MV-4-11 (cell line): ENCODE measurements at places on chromosomes 6 and 20.
A peak's percentile ranks its signal among the peaks of the same experiment; 100 is the strongest.

- DNase-seq: no peak
Measured at GRCh38 chr6:109028439-109028838, 66.2 kb downstream of the SESN1 start.

GRCh38 chr6:37209461-37210205, 39.7 kb downstream of the PIM1 start:
- DNase-seq: no peak

DNA sequence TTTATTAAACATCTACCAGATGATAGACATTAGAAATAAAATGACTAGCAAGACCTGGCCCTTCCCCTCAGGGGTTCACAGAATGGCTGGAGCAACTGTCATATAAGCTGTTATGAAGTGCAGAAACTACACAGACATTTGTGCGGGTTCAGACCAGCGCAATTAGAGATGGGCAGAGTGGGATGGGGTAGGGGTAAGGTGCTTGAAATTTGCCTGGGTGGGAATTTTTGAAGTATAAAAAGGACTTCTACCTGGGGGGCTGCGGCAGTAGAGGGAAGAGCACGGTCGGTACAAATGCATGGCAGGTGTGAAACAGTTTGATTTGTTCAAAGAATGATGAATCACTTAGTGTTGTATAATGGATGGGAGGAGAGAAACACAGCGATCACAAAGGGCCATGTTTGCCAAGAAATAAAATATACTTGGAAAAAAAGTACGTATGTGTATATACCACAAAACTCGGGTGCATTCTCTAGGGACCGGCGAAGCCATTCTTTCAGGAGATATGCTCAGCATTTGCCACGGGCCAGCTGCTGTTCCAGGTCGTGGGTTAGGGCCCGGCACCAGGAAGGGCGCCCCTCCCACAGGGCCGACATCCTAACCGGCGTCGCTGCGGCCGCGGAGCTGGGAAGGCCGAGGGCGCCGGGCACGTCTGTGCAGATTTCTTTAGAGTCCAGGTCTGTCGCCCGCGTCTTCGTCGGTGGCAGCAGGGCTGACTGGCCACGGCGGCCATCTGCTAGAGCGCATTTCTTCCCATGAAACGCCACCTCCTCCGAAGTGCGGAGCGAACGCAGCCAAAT, 809 bp upstream of the NOL7 start:
- DNase-seq: peak; percentile 27

DNA sequence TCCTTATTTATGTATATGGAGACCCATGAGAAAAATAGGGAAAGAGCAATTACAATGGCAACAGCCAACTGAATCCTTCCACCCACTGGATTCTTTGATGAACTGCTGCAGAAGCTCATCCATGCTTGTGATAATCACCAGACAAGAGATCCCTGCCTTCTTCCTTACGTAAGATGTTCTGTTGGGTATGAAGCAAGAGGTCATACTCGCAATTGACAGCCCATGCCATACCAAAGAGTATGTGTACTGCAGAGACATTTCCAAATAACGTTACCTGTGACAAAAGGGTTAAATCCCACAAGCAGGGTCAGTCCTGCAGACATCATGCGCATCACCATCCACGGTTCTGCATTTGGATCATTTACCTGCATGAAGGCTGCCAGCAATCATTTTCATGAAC, 27.8 kb downstream of the ELOVL5 start:
- peak; percentile 44 for DNase-seq

DNA sequence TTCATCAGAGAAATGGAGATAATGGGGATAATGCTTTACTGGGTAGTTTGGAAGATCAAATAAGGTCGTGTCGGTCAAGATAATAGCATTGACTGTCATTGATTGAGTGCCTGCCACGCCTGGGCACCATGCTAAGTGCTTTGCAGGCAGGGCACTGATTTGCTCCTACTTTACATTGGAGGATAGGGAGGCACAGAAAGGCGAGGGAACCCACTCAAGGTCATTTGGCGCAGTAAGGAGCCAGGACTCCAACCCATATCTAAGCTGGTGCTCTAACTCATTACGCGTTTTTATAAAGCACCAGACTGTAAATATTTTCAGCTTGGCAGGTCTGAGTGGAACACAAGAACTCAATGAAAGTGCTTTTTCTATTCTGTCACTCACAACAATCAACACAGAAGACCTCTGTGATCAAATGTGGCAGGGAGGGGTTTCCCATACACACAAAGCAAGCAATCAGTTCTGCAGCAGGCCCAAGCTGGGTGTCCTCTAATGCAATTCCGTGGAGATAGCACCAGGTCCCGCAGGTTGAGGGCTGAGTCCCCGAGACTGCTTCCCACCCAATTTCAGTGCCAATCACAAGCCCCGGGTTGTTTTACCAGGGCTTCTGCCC, 373.6 kb downstream of the CDH26 start:
- no peak for DNase-seq

GRCh38 chr20:58695895-58696375, 3.3 kb downstream of the NPEPL1 start:
- no peak for DNase-seq

- DNase-seq: no peak
Measured at GRCh38 chr20:21701171-21701876, 4.1 kb upstream of the PAX1 start.

DNA sequence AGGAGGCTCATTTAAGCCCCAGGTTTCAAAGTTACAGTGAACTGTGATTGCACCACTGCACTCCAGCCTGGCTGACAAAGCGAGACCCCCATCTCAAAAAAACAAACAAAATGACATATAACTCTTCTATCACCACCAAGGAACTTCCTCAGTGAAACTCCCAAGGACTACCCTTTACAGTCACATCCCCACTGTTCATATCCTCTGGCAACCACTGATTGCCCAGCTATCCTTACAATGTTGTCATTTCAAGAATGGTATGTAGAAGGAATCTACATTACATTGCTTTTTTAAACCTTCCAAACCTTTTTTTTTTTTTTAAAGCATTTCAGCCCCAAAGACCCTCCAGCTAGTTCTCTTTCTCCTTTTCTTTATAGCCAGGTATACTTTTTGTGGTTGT, 123.1 kb upstream of the CARMIL1 start:
- peak; percentile 70 for DNase-seq

GRCh38 chr6:44682987-44683779, 295.7 kb downstream of the CDC5L start:
- no peak for DNase-seq

DNA sequence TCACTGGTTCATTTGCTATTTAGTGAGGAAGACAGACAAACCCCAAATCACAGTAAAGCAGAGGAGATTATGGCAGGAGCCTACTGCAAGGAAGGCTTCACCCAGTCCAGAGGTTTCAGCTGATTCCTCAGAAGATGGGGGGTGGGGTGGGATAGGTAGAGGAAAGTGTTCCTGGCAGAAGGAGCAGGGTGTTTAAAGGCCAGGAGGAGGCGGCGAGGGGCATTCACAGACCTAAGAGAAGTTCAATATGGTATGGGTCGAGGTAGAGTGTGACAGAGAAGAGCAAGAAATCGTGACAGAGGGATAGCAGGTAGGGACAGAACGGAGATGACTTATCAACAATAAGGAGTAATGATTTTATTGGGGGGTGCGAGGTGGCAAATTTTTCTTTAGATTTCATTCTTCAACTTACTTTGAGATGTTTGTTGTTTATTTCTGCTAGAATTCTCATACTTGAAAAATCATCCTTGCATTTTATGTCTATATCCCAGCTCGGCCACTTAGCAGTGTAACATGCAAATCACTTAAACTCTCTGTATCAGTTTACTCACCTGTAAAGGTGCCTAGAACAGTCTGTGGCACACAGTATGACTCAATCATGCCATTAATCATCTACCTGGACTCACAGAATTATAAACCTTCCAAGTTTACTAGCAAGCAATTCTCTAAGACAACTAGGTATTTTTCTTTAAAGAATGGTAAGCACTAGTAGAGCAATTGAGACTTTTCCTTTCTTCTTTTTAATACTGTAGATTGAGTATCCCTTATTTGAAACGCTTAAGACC, 176.7 kb downstream of the REV3L start:
- DNase-seq: no peak

DNA sequence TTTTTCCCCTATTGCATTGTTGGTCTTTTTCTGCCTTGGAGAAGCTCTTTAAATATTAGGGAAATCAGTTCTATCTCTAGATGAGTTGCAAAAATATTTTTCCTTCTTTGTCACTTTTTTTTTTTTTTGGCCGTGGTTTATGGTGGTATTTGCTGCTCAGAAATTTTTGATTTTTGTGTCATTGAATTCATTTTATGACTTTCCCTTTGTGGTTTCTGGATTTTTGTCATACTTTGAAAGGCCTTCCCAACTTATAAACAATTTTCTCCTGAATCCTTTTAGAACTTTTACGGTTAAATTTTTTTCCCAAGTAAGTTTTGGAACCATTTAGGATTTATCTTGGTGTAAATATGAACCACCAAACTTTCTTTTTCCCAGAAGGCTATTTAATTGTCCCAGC, 145.6 kb downstream of the GJA10 start:
- no peak for DNase-seq

DNA sequence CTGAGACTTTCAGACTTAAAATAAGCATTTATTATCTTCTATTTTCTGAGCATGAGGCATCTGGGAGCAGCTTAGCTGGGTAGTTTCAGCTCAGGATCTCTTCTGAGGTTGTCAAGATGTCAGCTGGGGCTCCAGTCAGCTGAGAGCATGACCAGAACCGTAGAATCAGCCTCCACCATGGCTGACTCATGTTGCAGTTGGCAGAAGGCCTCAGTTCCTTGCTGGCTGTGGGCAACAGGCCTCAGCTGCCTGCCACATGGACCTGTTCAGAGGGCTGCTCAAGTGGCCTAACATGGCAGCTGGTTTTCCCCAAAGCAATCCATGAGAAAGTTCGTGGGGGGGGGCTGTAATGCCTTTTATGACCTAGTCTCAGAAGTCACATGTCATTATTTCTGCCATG, 142.3 kb downstream of the LY86 start:
- peak; percentile 54 for DNase-seq

- no peak for DNase-seq
Measured at GRCh38 chr6:138011413-138011812, 95.8 kb downstream of the PERP start.

GRCh38 chr6:91167846-91168245, 581.0 kb upstream of the MAP3K7 start:
- no peak for DNase-seq

DNA sequence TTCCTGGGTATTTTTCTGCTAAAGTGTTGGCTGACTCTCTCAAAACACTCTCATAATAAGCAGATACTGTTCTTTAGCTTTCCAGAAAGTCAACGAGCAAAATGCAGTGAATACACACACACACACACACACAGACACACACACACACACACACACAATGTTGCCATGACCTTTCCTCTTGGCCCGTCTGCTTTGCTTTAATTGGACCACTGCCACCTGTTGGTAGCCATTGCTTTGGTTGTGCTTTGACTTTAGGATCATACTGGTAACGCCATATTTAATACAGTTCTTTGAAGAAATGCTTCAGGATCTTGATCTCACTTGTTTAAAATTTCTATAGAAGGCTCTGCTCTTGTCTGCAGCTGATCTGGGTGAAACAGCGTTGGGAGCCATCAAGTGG, 4.4 kb downstream of the FIG4 start:
- no peak for DNase-seq

DNA sequence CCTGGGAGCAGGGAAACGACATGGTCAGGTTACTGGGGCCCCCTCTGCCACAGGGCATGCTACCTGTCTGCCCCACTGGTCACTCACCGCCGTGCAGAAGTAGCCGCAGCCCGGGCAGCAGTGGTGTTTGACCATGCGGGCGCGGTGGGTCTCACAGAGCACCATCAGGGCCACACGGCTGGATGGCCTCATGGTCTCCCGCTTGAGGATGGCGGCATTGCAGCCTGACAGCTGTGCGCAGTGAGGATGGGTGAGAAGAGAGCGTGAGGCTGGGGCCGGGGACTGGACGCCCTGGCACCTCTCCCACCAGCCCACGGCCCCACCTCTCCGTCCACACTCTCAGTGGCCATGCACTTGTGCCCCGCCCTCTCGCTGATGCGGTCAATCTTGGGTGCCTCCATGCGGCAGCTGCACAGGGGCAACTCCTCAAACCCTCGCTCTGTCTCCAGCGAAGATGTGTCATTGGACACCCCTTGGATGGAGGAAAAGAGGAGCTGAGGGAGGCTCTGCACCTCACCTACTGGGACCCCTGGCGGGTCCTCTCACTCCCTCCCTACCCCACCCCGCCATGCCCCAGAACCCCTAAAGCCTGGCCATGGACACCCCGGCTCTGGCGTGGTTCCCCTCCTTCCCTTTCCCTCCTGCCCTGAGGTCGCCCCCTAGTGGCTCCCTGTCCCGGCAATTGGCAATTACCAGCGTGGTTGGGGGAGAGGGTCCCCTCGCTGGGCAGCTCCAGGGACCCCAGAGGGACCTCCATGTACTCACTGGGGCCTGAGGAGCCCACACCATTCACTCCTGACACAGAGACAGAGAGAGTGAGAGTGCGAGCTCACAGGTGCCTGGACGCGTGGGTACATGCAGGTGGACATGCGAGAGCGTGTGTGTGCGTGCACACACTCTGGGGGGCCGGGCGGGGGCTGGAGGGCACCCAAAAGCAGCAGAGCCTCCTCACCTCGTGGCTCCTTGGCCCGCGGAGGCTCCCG, 8.9 kb downstream of the EHMT2 start:
- DNase-seq: no peak

GRCh38 chr6:13924949-13925881, at the start of gene RNF182:
Gene RNF182, plus strand, starts transcription at chr6:13924952. Its CDS starts 52,168 bp downstream, at chr6:13977120.
- DNase-seq: no peak

GRCh38 chr6:21354805-21355238, 238.7 kb upstream of the SOX4 start:
- no peak for DNase-seq

DNA sequence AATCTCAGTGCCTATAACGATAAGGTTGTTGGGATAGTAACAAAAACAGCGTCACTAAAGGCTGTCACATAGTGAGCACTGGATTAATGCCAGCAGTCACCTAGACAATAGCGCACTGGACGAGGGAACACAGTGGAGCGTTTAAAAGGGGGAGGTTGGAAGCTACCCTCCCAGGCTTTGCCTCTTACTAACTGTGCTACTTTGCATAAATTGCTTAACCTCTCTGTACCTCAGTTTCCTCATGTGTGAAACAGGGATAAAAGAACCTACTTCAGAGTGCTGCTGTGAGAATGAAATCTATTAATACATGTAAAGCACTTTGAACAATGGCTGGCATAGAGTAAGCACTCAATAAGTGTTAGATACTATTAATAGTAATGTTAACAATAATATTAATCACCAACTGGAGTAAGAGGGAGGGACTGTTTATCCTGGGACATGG, 10.5 kb downstream of the BCL2L1 start:
- no peak for DNase-seq
